ENCODE measurements at places on chromosomes 6 and 20.
A peak's percentile ranks its signal among the peaks of the same experiment; 100 is the strongest.

DNA sequence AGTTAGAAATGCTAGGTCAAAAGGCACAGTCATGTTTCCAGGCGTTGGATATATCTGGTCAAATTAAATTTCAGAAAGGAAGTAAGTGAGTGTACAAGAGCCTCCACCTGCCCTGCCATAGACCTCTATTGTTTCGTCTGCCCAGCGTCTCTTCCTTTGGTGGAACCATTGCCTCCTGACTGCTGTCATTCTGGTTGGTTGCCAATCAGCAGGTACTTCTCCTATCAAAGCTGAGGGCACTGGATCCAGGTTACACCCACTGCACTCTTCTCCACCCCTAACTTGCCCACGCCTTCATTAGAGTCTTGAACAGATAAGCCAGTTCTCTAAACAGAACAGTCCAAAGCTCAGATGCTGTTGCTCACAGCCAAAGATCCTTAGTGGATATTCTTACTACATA is 2.6 kb upstream of the WFDC5 start:
- no peak for DNase-seq

DNA sequence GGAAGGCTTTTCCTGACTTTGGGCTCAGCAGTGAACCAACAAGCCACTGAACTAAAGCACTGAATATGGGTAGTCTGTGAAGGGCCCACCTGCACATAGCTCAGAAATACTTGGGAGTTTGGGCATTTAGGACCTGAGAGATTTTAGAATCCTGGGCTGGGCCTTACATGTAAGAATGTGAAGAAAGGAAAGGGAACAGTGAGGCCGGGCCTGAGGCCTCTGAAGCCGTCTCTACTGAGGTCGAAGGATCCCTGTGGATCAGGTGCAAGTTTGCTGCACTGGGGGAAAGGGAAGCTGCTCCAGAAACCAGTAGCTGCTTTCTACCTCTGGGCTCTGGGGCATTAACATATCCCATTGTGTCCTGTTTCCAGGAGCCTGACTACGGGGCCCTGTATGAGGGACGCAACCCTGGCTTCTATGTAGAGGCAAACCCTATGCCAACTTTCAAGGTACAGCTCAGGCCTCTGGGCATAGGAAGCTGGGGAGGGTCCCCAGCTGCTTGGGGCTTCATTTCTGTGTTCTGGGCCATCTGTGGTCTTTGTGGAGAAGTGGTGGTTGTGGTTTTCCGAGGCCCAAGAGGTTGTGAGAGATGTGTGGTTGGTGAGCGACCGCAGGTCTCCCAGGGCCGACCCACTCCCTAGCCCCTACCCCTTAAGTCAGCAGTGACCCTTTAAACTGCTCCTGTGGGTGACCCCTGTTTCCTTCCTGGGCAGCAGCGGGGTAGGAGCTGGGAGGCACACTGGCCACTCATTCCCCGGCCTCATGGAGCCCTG is 30.3 kb downstream of the PLCG1 start:
- DNase-seq = no peak

- DNase-seq = peak; percentile 45
These were observed 50.6 kb upstream of the SLC32A1 start for GRCh38 chr20:38673725-38674091.

DNA sequence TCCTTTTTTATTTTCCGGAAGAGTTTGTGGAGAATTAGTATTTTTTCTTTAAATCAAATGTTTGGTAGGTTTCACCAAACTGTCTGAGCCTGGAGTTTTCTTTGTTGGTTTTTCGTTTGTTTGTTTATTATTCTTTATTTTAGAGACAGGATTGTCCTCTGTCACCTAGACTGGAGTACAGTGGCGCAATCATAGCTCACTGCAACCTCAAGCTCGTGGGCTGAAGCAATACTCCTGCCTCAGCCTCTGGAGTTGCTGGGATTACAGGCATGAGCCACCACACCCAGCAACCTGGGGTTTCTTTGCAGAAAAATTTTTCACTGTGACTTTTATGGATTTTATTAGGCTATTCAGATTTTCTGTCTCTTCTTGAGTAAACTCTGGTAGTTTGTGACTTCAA is 120.2 kb upstream of the LOC128125822 start:
- DNase-seq = no peak

- DNase-seq = peak; percentile 60
These were observed 372.1 kb upstream of the CNR1 start for GRCh38 chr6:88538130-88538706.

DNA sequence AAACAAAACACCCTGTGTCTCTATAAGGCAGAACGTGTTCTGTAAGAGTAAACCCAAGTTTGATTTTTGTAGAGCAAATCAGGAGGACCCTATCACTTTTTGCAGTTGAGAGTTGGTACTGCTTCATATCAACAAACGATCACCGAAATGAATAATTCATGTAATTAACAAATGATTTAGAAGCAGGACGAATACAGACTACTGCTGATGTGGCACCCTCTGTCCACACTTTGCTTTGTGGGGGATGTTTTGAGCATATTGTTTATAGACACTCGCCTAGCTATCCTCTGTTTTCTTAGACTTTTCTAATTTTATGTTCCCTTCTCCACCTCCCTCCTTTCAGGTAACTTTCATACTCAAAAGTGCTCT is 1.5 kb downstream of the CD2AP start:
- DNase-seq = peak; percentile 17
